ENCODE measurements at places on chromosomes 3 and 15.

DNA sequence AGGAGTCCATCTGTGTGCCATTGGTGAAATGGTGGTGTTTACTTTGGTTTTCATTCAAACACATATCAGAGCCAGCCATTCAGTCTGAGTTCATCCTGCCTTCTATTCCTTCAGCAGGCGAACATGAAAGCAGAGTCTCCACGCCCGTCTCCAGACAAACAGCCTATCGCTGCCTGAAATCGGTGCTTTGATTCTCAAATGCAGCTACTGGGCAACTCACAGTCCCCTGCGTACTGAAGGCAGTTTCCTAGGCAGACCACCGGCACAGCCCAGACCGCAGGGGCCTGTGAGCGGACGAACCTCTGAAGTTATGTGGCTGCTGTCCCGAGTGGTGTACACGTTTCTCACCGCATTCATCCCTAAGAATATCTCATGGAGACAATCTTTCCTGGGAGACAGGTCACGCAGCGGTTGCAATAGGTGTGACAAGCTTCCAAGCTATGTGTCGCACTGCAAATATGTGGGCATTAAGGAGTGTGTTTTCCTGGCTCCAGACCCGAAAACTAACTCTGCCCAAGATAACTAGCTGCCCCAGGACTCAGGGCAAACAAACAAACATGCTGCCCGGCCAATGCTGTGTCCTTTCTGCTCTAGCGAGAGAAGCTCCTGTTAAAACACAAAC, 16.9 kb upstream of the RYR3 start:
- peak; percentile 6 for DNase-seq
- peaks cover 5% of the 10 kb centered on the region for H3K27me3 ChIP-seq
- no peaks in the 10 kb centered on the region for H3K36me3 ChIP-seq
- no peak overlapping the region for H3K27ac ChIP-seq
- H3K4me1 ChIP-seq = peaks cover 4% of the 10 kb centered on the region
- H3K4me3 ChIP-seq = no peak overlapping the region

DNA sequence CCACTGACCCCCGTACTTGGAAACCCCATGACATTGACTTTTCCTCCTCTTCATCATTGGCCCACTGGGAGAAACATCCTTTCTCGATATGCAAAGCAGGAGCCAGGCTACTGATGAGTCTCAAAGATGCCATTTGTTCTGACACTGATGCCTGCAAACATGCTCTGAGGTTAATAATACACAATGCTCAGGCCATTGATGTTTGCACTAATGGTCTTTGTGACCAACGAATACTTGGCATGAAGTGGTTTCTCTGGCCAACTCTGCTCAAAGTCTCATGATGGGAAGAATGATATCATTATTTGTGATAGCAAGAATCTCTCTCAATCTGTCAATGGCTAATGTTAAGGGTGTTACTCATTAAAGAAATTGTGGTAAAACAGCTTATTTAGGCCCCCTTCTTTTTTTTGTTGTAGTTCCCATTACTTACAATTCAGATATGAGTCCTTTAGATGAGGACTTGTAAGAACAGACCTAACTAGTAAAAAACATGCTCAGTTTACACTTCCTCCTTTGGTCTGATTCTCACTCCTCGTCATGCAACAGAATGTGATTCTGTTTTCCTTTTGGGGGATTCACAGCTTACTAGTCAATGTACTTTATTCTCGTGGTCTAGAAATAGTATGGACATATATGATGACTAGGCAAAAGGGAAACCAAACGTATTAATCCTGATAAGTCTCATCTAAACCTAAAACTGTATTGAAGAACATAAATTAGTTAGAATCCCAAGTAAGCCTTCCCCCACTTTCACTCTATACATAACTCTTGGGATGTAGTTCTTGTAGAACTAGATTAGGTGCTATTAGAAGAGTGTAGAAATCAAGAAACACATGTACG, 488.8 kb upstream of the DPPA4 start:
- H3K36me3 ChIP-seq = no peaks in the 10 kb centered on the region
- H3K4me1 ChIP-seq = no peaks in the 10 kb centered on the region
- H3K27ac ChIP-seq = no peak overlapping the region

GRCh38 chr3:63492464-63492863, 160.0 kb upstream of the SNTN start:
- H3K27ac ChIP-seq = no peak overlapping the region
- no peaks in the 10 kb centered on the region for H3K27me3 ChIP-seq
- no peak for DNase-seq
- H3K36me3 ChIP-seq = no peaks in the 10 kb centered on the region
- H3K4me3 ChIP-seq = no peak overlapping the region

DNA sequence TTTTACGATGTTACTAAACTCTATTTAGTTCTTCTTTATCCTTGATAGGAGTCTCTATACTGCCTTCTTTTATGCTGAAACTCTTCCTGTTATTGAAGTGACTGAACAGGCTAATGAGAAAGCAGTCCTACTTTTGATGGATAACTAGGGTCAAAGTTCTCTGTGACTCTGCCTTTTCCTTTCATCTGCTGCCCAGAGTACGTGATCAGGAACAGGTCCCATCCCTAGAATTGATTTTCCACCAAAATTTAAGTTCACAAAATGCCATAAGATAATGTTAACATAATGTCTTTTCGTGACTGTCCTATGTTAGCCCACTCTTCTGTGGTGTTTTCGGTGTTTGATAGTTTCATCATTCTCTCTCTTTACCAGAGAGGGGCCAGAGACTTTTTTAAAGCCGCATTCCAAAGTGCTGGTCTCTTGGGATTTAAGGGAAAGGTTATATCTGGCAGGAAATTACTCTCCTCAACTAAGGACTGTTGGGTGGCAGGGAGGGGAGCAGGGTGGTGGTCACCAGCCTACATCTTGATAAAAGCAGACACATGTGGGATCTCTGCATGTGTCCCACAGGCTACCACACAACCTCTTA, 50.3 kb upstream of the PLXND1 start:
- no peak for DNase-seq
- peaks cover 12% of the 10 kb centered on the region for H3K4me1 ChIP-seq
- no peaks in the 10 kb centered on the region for H3K27me3 ChIP-seq
- H3K36me3 ChIP-seq = no peaks in the 10 kb centered on the region
- no peak overlapping the region for H3K27ac ChIP-seq

- no peaks in the 10 kb centered on the region for H3K27me3 ChIP-seq
- no peak for DNase-seq
Measured at GRCh38 chr15:81296186-81296585, 27.8 kb downstream of the STARD5 start.

DNA sequence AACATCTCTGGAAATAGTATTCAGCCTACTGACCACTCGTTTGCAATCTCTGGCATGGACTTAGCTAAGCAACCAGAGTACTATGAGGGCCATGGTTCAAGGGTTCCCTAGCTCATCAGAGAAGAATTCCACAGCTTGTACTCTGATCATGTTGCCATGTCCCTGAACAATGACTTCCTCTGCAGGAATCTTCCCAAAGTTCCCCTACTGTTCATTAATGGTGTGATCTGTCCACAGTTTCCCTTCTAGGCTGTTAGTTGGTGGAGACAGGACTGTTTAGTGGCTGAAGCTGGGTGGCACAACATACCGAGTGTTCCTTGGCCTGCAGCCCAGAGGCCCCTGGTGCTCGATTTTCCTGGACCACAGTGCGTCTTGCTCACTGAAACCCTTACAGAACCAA, 44.4 kb upstream of the GALNT15 start:
- no peak overlapping the region for H3K4me3 ChIP-seq
- no peaks in the 10 kb centered on the region for H3K4me1 ChIP-seq
- DNase-seq = no peak
- no peaks in the 10 kb centered on the region for H3K27me3 ChIP-seq

GRCh38 chr15:56613811-56614210, 119.5 kb downstream of the ZNF280D start:
- no peak overlapping the region for H3K4me3 ChIP-seq
- H3K27me3 ChIP-seq = no peaks in the 10 kb centered on the region
- no peak overlapping the region for H3K27ac ChIP-seq
- H3K4me1 ChIP-seq = no peaks in the 10 kb centered on the region
- no peaks in the 10 kb centered on the region for H3K36me3 ChIP-seq
- peak; percentile 13 for DNase-seq

- H3K27ac ChIP-seq = no peak overlapping the region
- H3K36me3 ChIP-seq = no peaks in the 10 kb centered on the region
- H3K4me3 ChIP-seq = no peak overlapping the region
- peaks cover 36% of the 10 kb centered on the region for H3K4me1 ChIP-seq
- no peak for DNase-seq
- no peaks in the 10 kb centered on the region for H3K27me3 ChIP-seq
Measured at GRCh38 chr3:14959359-14959943, 12.1 kb downstream of the NR2C2 start.

DNA sequence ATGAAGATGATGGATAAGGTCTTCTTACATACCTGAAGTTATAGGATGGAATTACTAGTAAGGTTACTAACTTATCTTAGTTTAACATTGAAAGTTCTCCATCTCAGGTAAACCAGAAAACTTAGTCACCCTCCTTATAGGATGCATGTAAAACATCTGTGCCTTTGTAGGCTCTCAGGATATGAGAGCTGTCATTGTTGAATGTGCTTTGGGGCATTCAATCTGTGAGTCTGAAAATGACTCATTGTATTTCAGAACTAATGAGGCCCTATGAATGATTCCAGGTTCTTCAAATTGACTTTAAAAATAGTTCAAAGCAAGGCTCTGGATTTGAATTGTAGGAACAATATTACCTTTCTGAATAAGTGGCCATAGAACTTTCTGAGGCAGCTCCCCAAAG, 237.7 kb upstream of the AZI2 start:
- no peak overlapping the region for H3K27ac ChIP-seq
- H3K36me3 ChIP-seq = no peaks in the 10 kb centered on the region
- no peak for DNase-seq
- no peaks in the 10 kb centered on the region for H3K27me3 ChIP-seq

- H3K4me3 ChIP-seq = no peak overlapping the region
- H3K27me3 ChIP-seq = no peaks in the 10 kb centered on the region
- peaks cover 25% of the 10 kb centered on the region for H3K4me1 ChIP-seq
- DNase-seq = peak; percentile 68
- no peaks in the 10 kb centered on the region for H3K36me3 ChIP-seq
Measured at GRCh38 chr3:171838218-171838720, 4.9 kb upstream of the TMEM212 start.

- no peak overlapping the region for H3K4me3 ChIP-seq
- peak overlapping the region; percentile 86 for H3K27ac ChIP-seq
- H3K4me1 ChIP-seq = peaks cover 72% of the 10 kb centered on the region
- no peaks in the 10 kb centered on the region for H3K27me3 ChIP-seq
Measured at GRCh38 chr15:92636401-92636907, 19.1 kb downstream of the FAM174B start.

DNA sequence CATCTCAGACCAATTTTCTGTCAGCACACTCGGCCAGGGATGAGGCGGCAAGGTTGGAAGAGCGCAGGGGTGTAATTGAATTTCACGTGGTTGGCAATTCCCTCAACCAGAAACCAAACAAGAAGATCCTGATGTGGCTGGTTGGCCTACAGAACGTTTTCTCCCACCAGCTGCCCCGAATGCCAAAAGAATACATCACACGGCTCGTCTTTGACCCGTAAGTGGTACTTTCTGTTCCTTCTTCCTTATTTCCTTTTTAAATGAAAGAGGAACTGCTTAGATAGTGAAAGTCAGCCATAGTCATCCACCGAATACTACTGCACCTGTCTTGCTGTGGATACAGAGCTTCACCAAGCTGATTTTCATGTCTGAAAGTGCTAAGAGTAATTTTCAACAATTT, 60.1 kb downstream of the SGO1 start:
- H3K27me3 ChIP-seq = no peaks in the 10 kb centered on the region
- no peak overlapping the region for H3K4me3 ChIP-seq
- peaks cover 78% of the 10 kb centered on the region for H3K36me3 ChIP-seq
- H3K4me1 ChIP-seq = no peaks in the 10 kb centered on the region
- no peak for DNase-seq

DNA sequence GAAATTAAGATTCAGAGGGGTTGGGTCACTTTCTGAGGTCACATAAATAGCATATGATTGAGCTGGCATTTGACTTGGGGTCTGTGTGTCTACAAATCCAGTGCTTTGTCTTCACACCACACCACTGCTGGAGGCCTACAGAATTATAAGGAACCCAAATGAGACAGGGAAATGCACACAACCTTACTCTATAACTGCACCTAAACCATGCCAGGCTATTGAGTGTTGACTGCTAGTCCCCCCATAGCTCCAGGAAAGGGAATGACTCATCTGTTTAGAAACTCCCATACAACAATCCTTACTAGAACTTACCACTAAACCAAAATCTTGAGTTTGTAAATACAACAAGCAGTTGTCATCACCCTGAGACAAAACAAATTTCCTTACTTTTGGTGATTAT, 16.9 kb upstream of the TSC22D2 start:
- no peaks in the 10 kb centered on the region for H3K36me3 ChIP-seq
- no peaks in the 10 kb centered on the region for H3K4me1 ChIP-seq
- no peaks in the 10 kb centered on the region for H3K27me3 ChIP-seq
- no peak for DNase-seq
- H3K4me3 ChIP-seq = no peak overlapping the region

DNA sequence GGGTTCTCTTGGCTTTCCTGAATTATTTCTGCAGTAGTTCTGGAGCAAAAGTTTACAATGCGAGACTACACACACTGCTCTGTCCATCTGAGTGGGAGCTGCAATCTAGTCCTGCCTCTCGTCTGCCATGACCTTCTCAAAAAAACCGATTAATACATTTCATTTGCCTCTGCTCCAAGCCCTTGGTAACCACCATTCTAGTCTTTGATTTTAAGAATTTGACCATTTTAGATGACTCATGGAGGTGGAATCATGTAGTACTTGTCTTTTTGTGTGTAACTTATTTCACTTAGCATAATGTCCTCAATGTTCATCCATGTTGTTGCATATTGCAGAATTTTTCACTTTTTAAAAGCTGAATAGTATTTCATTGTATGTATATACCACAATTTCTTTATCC, 356.9 kb downstream of the SV2B start:
- H3K4me1 ChIP-seq = peaks cover 5% of the 10 kb centered on the region
- H3K36me3 ChIP-seq = no peaks in the 10 kb centered on the region
- H3K27ac ChIP-seq = no peak overlapping the region

DNA sequence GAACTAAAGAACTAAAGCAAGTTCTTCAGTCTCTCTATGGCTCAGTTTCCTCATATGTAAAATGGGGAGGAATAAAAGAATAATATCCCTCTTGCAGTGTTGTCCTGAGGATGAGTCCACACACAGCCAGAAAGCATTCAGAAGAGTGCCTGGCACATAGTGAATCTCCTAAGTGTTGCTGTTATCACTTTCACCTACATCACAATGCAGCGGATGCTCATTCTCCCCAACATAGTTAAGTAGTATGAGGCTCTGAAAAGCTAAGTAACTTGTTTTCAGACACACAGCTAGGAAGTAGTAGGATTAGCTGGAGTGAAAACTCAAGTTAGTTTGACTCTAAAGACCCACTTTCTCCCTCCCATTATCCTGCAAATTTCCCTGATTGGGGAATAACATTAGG, 9.1 kb upstream of the USP3 start:
- no peaks in the 10 kb centered on the region for H3K27me3 ChIP-seq
- H3K4me3 ChIP-seq = no peak overlapping the region
- H3K4me1 ChIP-seq = peaks cover 80% of the 10 kb centered on the region
- H3K36me3 ChIP-seq = no peaks in the 10 kb centered on the region
- no peak for DNase-seq

GRCh38 chr15:37134699-37135131, 34.4 kb upstream of the MEIS2 start:
- DNase-seq = no peak
- no peaks in the 10 kb centered on the region for H3K36me3 ChIP-seq
- no peak overlapping the region for H3K4me3 ChIP-seq
- no peaks in the 10 kb centered on the region for H3K27me3 ChIP-seq
- no peak overlapping the region for H3K27ac ChIP-seq
